Fibroblast of upper back skin (primary cell): ENCODE measurements at places on chromosomes 5 and 9.
A peak's percentile ranks its signal among the peaks of the same experiment; 100 is the strongest.

GRCh38 chr5:178338126-178338749, 105.6 kb upstream of the PHYKPL start:
- no peak for DNase-seq

DNA sequence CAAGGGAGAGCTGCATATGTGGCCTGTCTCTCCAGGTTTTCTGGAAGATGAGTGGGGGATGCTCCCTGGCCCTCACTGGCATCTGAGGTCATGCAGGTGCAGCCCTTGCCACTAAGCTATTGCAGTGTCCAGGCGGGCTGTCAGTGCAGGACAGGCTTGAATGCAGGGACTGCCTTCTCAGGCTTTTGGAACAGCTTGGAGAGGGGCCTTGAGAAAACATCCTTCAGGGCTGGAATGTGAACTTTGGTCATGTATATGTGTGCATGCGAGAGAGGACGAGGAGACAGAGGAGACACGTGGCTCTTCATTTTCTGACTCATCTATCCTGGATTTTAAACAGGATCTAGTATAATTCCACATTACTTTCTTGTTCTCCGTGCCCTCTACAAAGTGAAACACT, 90.3 kb downstream of the MACROH2A1 start:
- DNase-seq: peak; percentile 78

DNA sequence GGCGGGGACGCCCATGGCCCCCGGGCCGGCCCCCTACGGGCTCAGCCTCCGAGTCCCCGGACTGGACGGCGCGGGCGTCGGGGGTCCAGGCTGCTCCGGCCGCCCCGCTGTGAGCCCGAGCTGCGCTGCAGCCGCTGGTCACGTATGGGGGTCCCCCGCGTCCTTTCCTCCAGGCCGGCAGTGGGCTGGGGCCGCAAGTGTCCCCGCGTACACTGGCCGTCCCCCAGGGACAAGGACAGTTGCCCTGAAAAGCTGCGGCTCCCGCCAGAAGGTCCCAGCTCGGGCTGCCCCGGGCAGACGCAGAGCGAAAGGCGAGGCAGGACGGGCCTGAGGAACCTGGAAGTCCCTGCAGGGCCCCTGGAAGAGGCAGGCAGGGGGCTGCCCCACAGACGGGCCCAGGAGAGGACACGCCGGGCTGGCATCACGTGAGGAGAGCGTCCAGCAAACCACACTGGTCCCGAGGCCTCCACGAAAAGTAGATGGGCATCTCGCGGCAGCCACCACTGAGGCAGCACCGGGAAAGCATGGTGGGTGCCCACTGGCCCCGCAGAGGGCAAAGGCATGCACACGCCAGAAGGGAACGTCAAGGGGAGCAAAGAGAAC, 3.3 kb upstream of the NKD2 start:
- no peak for DNase-seq

- no peak for DNase-seq
These were observed 118.3 kb upstream of the VCAN start for GRCh38 chr5:83353231-83353630.

GRCh38 chr9:137740312-137740711, 121.5 kb downstream of the EHMT1 start:
- peak; percentile 59 for DNase-seq
